ENCODE measurements at places on chromosomes 6 and 20. TPM values are rescaled to one million over a fixed set of nuclear protein-coding genes. Genes with fewer than 3 reads are reported as not detected.

SH3BGRL2 gene
- 2.7 TPM for total RNA-seq

BPIFB1 gene
- total RNA-seq, result not detected

CRISP3 gene
- total RNA-seq, result not detected

RBM24 gene
- total RNA-seq, result 0.16 TPM

ASF1A gene
- total RNA-seq, result 14.2 TPM

LY6G6C gene
- not detected for total RNA-seq

SSTR4 gene
- not detected for total RNA-seq

GPR6 gene
- total RNA-seq, result not detected

ENPP4 gene
- total RNA-seq, result 0.16 TPM

KIF25 gene
- total RNA-seq, result not detected

OR12D3 gene
- total RNA-seq, result not detected

QRSL1 gene
- total RNA-seq, result 7.3 TPM

PDYN gene
- total RNA-seq, result not detected

MAS1 gene
- not detected for total RNA-seq

ADAT2 gene
- 2.1 TPM for total RNA-seq

C20orf204 gene
- 0.60 TPM for total RNA-seq

Data from bronchial smooth muscle cell (primary cell).